ENCODE measurements at places on chromosomes 7 and 10. TPM values are rescaled to one million over a fixed set of nuclear protein-coding genes. Genes with fewer than 3 reads are reported as not detected.

ZNF117 gene
- total RNA-seq: 28.0 TPM

DNA sequence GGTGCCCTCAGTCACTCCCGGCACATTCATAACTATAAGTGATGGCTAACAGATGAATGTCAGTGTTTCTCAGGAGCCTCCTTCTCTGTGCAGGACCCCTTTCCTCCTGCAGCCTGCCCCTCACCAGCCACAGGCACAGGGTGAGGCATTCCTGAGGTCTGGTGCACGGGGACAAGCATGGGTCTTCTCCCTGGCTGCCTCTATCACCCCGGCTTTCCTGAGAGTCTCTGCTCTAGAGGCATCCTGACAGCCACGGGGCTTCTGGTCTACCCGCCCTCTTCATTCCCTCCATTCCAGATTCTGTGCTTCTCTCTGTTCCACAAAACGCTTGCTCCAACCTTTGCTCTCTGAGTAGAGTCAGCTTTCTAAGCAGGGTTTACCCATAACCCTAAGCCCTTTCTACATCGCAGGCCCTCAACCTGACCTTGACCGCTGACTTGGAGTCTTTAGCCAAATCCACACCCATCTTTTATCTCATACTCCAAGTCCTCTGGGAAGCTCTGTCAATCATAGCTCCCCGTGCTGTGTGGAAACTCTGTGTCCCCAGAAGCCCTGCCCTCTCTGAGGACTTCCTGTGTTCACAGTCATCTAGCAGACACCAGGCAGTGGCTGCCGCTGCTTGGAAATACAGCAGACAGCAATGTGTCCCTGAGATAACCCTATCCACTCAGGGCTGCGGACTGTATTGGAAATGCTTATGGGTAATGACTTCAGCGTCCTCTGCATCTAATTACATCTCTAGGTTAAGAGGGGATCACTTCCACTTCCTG is 159.0 kb downstream of the SFMBT2 start:
- no peak for DNase-seq

ITIH2 gene
- 0.48 TPM for total RNA-seq

NME8 gene
- 2.0 TPM for total RNA-seq

DNA sequence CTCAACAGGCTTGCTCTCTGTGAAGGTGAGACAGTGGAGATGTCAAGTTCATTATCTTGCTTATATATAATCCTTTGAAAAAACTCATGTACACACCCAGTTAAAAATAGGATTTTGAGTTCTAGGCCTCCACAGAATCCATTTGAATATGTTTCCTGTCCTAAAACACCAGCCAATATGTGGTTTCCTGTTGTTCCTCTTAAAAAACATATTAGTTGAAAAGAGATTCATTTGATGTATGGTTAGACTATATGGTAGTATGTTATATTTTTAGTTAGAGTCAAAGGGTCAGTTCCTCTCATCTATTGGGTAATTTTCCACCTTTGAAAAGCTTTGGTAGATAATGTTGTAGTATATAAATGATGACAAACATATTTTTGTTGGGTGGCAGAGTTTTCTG is 16.0 kb downstream of the PPP1R9A start:
- no peak for DNase-seq

- DNase-seq: peak; percentile 92
Observed at GRCh38 chr10:77405771-77406241, 231.8 kb downstream of the KCNMA1 start.

GRCh38 chr7:116978006-116978405 is 24.7 kb downstream of the ST7 start:
- no peak for DNase-seq

DNA sequence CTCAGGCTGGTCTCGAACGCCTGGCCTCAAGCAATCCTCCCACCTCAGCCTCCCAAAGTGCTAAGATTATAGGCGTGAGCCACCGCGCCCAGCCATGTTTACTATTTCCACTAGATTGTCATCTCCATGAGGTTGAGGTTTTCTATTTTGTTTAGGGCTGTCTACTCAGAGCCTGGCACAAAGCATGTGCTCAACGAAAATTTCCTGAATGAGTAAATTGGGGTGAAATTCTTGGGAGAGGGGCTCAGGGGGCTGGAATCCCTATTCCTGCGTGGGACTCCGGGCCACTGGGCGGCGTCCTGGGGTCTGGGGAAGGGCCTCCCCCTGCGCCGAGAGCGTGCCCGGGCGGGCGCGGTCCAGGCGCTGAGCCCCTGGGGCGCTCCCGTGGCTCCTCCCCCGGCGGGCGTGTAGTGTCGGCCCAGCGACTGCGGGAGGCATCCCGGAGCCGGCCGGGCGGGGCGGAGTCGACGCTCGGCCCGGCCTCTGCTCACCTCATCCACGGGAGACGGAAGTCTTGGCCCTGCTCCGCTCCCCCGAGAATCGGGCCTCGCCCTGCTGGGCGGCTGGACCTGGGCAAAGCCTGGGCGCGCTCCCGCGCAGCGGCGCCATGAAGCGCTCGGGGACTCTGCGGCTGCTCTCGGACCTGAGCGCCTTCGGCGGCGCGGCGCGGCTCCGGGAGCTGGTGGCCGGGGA is at the start of gene HPS6:
TSS of gene HPS6 (plus strand) at position 482 of the 693 bp plus-strand sequence. CDS start at position 608, 126 bp downstream.
- peak; percentile 97 for DNase-seq

GRCh38 chr10:127849921-127850320 is 42.8 kb downstream of the CLRN3 start:
- DNase-seq: no peak

All from aorta (tissue), 5 donors.